HFFc6 (cell line): ENCODE measurements at places on chromosomes 12 and 14. TPM values are rescaled to one million over a fixed set of nuclear protein-coding genes. Genes with fewer than 3 reads are reported as not detected.
A peak's percentile ranks its signal among the peaks of the same experiment; 100 is the strongest.

- H3K27ac ChIP-seq, result no peak overlapping the region
- no peak overlapping the region for H3K4me3 ChIP-seq
- no peak for DNase-seq
- peaks cover 57% of the 10 kb centered on the region for H3K4me1 ChIP-seq
- 0 out of 2 replicates have a peak, but pooled peaks cover 1% of the 10 kb centered on the region for H3K27me3 ChIP-seq
Measured at GRCh38 chr14:52329678-52330369, 15.7 kb downstream of the PTGER2 start.

DNA sequence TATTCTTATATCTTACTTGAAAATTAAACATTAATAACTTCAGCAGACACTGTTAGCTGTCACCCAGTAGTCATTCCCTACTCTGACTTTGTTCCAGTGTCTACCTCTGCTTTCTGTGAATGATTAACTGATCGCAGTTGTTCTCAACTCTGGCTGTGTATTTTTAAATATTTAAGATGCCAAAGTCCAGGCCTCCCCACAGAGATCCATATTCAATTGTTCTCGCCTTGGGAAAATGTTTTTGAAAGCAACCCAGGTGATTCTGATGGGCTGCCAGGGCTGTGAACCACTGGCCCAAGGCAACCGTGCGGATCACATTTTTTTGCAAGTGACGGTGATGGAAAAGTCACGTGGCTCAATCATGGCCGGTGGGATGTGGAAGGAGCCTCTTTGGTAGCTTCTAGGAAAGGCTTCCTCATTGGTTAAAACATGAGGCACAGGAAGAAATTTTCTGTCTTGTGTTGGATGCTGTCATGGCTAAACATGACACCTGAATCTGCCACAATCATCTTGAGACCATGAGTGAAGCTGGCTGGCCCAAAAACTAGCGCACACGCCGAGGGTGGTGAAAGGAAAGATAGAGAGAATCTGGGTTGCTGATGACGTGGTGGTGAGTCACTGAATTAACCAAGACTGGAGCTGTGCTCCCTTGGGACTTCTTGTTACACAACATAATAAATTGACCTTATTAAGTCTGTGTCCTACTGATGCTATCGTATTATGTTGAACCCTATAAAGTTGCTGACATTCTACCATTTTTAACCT, 37.2 kb downstream of the RDH12 start:
- DNase-seq, result peak; percentile 83
- peaks cover 9% of the 10 kb centered on the region for H3K27me3 ChIP-seq
- peaks cover 24% of the 10 kb centered on the region for H3K4me1 ChIP-seq

DNA sequence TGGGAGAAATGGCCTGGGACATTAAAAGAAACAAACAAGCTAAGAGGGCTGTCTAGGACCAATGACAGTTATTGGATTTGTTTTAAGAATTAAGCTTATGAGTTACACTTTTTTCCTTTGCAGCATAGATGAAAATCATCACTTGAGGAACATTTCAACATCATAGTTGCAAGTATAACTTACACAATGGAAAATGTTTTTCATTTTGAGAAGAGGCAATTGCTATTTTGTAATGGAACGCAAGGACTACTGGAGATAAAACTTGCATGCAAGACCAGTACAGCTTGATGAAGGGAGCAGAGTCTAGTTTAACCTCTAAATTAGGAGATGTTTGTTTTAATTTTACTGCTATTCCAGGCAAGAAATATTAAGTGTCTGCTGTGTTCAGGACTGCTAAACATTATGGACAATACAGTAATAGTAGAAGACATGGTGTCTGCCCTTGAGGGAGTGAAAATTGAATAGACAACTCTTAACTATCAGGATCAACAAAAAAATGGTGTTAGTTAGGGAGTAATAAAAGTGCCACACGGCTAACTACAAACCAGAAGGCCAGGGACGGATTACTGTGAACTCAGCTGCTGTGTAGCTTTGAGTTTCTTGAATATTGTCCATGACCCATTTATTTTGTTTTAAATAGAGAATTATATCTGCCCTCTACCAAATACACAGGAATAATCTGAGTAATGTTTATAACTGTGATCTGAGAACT, 374.5 kb downstream of the RAD51B start:
- no peak overlapping the region for H3K4me3 ChIP-seq
- H3K4me1 ChIP-seq, result no peaks in the 10 kb centered on the region
- no peaks in the 10 kb centered on the region for H3K36me3 ChIP-seq
- no peak for DNase-seq
- H3K27ac ChIP-seq, result no peak overlapping the region

DNA sequence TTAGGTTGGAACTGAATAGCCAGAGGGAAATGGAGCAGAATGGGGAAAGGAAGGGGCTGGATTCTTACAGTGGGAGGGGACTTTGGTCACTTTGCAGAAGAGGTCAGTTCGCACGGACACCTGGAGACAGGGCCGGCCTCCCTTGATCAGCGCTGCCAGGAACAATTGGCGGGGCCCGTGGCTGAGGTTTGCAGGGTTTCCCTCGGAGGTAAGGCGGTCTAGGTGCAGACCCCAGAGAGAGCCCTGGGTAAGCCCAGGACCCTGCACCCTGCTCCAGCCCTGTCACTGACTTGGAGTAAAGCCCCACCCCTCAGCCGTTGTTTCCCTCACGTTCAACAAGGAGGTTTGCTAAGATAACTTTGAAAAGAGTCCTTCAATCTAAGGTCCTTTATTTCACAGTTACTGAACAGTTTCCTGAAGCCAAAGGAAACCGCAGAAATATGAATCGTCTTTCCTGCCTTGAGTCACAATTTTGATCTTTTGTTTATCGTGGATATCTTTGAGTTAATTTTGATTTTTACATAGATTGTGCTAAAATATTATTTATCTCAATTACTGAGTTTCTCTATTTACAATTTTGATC, 231.4 kb upstream of the RTL1 start:
- H3K27me3 ChIP-seq, result peaks cover 17% of the 10 kb centered on the region
- no peak overlapping the region for H3K4me3 ChIP-seq
- H3K27ac ChIP-seq, result no peak overlapping the region
- H3K4me1 ChIP-seq, result no peaks in the 10 kb centered on the region
- no peak for DNase-seq

- no peak overlapping the region for H3K4me3 ChIP-seq
- peaks cover 14% of the 10 kb centered on the region for H3K4me1 ChIP-seq
- H3K27me3 ChIP-seq, result peaks cover 26% of the 10 kb centered on the region
- no peak overlapping the region for H3K27ac ChIP-seq
Measured at GRCh38 chr12:52540531-52540930, 12.4 kb downstream of the KRT71 start.

DNA sequence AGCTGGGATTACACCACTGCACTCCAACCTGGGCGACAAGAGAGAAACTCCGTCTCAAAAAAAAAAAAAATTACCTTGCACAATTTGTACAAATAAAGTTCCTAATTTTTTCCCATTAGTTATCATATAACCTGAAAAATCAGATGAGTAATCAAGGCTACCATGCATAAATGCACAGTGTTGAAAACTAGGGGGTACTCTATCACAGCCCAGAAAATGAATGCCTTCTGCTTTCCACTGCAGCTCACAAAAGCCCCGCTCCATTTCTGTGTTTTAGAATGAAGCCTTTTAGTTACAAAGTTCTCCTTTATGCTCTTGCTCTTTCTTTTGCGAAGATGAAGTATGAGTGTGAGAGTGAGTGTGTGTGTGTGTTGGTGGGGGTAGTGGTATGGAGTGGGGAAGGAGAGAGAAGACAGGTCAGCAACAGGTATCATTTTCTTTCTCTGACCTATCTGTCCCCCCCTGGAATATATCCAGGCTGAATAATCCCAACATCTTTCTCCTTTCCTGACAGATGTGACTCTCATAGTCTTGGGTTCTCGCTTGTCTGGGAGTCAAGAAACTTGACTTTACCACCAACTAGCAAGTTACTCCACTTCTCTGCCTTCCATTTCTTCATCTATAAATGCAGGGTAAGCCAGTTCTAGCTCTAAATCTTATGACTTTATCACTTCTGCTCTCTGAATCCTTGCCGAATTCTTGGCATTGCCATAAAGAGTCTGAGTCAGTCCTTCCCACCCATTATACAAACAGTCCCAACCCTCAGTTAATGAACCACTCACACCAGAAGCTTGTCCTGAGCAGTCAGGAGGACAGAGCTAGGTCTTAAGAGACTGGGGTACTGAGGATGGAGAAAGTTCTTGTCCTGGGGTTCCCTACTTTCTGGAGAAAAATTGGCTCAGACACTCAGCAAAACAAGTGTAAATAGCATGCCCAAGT, 16.1 kb downstream of the BIN2 start:
- H3K4me3 ChIP-seq, result peak overlapping the region; percentile 46
- peak overlapping the region; percentile 63 for H3K27ac ChIP-seq

DNA sequence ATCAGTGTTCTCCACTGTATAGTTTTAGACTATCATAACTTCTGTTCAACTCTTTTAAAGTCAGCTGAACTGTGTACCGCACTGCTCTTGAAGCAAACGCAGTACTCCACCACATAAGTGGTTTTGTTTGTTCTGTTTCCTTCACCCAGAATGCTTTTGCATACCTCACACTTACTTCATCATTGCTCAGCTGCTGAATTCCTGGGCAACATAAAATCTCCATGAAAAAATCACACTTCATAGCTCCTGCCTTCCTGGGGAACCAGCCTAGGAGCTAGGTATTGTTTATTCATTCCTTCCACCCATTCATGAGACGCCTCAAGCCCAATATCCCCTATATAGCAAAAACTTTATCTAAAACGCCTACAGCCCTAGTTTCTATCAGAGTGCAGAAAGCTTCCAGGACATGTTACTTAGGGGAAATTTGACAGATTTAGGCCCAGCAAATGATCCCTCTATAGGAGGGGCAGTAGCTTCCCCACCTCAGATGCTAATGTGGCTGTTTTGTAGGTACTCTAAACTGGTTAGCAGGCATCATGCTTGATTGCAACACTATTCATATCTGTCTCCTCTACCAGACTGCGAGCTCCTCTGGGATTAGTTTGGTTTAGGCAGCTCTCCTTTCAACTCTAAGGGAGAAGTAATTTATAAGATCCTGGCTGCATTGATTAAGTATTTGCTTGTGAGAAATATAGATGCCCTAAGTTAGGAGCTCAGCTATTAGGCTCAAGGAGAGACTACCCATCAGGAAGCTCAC, 44.5 kb downstream of the LRRC9 start:
- H3K36me3 ChIP-seq, result no peaks in the 10 kb centered on the region
- H3K27me3 ChIP-seq, result peaks cover 8% of the 10 kb centered on the region
- H3K4me1 ChIP-seq, result peaks cover 26% of the 10 kb centered on the region
- no peak for DNase-seq
- H3K4me3 ChIP-seq, result peak overlapping the region; percentile 85; the same call in 1 of the 2 replicates

DNA sequence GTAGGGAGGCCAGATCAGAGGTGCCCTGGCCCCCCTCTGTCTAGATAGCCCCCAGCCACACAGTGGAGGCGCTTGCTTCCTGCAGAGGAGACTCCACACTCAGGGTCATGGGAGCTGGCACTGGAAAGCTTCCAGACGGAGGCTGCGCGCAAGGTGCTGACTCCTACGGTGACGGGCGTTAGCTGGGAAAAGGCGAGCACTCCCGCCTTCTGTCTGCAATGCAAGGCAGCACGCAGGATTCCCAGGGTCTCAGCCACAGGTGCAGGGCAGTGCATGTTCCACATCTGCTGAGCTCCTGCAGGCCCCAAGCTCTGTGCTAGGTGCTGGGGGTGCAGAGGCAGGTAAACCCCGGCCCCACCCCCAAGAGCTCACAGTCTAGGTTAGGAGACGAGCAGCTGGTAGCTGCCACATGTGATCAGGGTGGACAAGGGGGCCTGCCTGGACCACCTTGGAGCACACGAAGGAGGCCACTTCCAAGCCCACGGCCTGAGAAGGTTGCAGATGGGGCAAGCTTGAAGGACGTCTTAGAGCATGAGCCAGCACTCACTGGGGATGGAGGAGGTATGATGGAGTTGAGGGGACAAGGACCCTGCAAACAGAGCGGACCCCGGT, 310.9 kb upstream of the DIO3 start:
- no peak for DNase-seq
- H3K27me3 ChIP-seq, result peaks cover 17% of the 10 kb centered on the region
- no peak overlapping the region for H3K4me3 ChIP-seq
- no peak overlapping the region for H3K27ac ChIP-seq

GRCh38 chr12:69733638-69734037, 5.0 kb upstream of the RAB3IP start:
- no peaks in the 10 kb centered on the region for H3K36me3 ChIP-seq
- no peak overlapping the region for H3K27ac ChIP-seq
- H3K27me3 ChIP-seq, result peaks cover 4% of the 10 kb centered on the region
- DNase-seq, result no peak
- H3K4me1 ChIP-seq, result no peaks in the 10 kb centered on the region

- peak; percentile 87 for DNase-seq
- H3K4me1 ChIP-seq, result peaks cover 45% of the 10 kb centered on the region
- H3K27me3 ChIP-seq, result no peaks in the 10 kb centered on the region
- peak overlapping the region; percentile 15 for H3K27ac ChIP-seq
- H3K4me3 ChIP-seq, result peak overlapping the region; percentile 40
Measured at GRCh38 chr14:88518592-88519512, 36.0 kb downstream of the PTPN21 start.

GRCh38 chr12:109811624-109811995, 21.6 kb downstream of the TRPV4 start:
- H3K4me1 ChIP-seq, result no peaks in the 10 kb centered on the region
- H3K36me3 ChIP-seq, result no peaks in the 10 kb centered on the region
- H3K27ac ChIP-seq, result no peak overlapping the region
- no peaks in the 10 kb centered on the region; the same call in 1 of the 2 replicates for H3K27me3 ChIP-seq
- H3K4me3 ChIP-seq, result no peak overlapping the region

GRCh38 chr14:22084393-22085281, 411.0 kb upstream of the OR4E1 start:
- H3K36me3 ChIP-seq, result no peaks in the 10 kb centered on the region
- H3K4me1 ChIP-seq, result no peaks in the 10 kb centered on the region
- peak; percentile 41 for DNase-seq

- H3K4me1 ChIP-seq, result peaks cover 7% of the 10 kb centered on the region
- peaks cover 11% of the 10 kb centered on the region for H3K36me3 ChIP-seq
- H3K4me3 ChIP-seq, result no peak overlapping the region
- no peak for DNase-seq
- H3K27ac ChIP-seq, result no peak overlapping the region
Measured at GRCh38 chr12:96177013-96177412, 17.2 kb upstream of the ELK3 start.

- no peaks in the 10 kb centered on the region; the same call in 1 of the 2 replicates for H3K27me3 ChIP-seq
- no peak overlapping the region for H3K4me3 ChIP-seq
- H3K27ac ChIP-seq, result no peak overlapping the region
- H3K36me3 ChIP-seq, result peaks cover 5% of the 10 kb centered on the region; the same call in 1 of the 2 replicates
- no peaks in the 10 kb centered on the region for H3K4me1 ChIP-seq
Measured at GRCh38 chr12:131316388-131316787, 362.7 kb downstream of the ADGRD1 start.

The SMOC1 gene
- not detected in 2 replicates for total RNA-seq

The BAZ1A gene
- total RNA-seq, result 21.3 to 28.1 TPM (median 26.1 TPM) in 3 replicates

The LRRC9 gene
- total RNA-seq, result not detected in 3 replicates

The FAM90A1 gene
- 0.45 TPM in 1 of 3 replicates, not detected in the others for total RNA-seq

The MYF5 gene
- total RNA-seq, result not detected in 3 replicates
